CD4-positive, alpha-beta memory T cell (primary cell): ENCODE measurements at places on chromosomes 1 and 21.

DNA sequence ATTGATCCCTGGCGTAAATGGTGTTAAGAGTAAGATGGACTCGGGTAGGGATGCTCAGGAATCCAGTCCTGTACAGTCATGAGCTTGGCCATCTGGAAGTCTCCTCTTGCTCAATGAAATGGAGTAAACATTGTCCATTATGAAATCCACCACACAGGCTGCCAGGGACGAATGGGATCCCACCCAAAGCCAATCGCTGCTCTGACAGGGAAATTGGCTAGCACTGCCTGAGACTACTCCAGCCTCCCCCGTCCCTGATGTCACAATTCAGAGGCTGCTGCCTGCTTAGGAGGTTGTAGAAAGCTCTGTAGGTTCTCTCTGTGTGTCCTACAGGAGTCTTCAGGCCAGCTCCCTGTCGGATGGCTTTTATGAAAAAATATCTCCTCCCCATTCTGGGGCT lies at the start of gene HSD11B1:
Gene HSD11B1 (plus strand): TSS at position 263 of the 400 bp plus-strand sequence. CDS start 97 bp downstream, at position 360.
- DNase-seq = no peak

GRCh38 chr1:111214884-111215283 lies 12.6 kb upstream of the CHI3L2 start:
- peak; percentile 46 for DNase-seq

- no peak for DNase-seq
Observed at GRCh38 chr1:169012416-169012815, 94.1 kb upstream of the ATP1B1 start.

DNA sequence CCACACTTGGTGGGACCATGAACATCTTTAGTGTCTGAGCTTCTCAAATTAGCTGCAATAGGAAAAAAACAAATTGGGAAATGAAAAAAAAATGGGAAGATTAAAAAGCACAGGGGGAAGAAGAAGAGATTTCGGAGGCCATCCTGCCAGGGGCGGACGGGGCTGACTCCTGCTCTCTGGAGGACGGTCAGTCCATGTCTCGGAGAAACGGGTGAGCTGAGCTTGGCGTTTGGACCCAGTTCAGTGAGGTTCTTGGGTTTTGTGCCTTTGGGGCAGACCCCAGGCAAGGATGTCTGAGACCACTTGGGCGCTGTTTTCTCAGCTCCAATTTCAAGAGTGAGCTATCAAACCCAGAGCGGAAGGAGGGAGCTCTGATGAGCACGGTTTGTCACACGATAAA lies 123.9 kb downstream of the PRDM2 start:
- no peak for DNase-seq

DNA sequence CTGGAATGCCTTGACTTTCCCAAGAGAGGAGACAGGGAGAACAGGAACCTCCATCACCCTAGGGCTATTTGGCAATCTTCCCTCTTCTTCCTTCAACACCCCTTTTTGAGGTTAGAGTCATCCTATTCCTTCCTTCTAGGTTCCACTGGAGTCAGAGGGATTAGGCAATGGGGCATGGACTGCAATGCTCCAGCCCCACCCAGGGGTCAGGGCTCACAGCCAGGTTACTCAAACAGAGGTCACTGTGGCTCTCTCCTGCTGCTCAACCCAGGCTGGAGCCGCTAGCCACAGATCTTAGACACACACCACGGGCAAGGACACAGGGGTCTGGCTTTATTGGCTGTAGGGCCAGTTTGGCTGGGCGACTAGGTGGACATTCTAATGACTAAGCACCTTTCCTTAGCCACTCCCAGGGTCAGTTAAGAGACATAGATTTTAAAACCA lies 145.5 kb upstream of the NRIP1 start:
- no peak for DNase-seq

DNA sequence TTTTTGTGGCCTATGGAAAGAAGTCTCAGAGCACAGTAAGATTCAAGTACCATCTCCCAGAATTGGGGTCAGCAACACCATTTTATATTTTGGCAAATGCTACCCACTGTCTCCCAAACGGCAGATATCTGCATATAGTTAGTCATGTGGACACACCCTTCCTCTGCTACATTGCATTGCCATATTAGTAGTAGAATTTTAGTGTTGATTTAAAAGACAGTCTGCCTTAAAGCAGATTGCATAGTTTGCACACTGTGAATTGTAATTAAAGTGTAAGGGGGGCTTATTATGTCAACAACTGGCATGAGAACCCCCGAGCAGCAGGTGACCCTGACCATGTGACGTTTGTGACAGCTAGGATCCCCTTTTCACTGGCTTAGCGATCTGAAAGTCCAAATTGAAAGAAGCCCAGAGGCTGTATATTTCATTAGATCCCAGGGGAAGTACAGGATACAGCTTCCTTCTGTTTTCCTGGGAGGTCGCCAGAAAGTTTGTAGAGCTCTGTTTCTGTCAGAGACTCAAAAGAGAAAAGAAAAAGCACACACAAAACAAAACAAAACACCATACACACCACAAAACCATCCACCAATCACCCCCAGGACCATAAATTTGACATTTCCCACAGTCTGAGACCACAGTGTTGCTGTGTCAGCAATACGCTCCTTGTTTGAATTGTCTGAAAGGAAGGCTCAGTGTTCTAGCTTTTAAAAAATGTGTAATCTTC lies 172.4 kb downstream of the NFIA start:
- no peak for DNase-seq

DNA sequence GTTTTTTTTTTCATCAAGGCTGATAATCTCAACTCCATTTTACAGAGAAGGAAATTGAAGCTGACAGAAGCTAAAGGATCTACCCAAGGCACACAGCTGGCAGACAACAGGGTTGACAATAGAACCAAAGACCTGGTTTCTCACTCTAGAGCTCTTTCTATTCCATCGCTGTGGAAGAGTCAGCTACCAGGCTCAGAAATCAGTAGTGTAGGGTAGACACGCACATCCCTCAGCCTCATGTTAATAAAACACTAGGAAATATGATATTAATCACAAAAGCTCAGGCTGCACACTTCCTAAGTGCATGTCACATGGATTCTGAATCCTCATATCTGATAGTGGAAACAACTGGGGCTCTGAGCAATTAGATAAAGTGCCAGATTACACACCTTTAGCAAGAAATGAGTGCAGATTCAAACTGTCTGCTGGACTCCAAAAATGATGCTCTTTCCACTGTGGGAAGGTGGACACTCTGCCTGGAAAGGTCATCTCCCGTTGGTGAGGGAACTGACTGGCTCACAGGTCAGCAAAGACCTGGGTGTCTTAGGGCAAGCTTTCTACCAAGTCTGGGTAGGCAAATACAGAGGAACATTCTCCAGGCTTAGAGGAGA lies 139.1 kb downstream of the TGFBR3 start:
- no peak for DNase-seq

DNA sequence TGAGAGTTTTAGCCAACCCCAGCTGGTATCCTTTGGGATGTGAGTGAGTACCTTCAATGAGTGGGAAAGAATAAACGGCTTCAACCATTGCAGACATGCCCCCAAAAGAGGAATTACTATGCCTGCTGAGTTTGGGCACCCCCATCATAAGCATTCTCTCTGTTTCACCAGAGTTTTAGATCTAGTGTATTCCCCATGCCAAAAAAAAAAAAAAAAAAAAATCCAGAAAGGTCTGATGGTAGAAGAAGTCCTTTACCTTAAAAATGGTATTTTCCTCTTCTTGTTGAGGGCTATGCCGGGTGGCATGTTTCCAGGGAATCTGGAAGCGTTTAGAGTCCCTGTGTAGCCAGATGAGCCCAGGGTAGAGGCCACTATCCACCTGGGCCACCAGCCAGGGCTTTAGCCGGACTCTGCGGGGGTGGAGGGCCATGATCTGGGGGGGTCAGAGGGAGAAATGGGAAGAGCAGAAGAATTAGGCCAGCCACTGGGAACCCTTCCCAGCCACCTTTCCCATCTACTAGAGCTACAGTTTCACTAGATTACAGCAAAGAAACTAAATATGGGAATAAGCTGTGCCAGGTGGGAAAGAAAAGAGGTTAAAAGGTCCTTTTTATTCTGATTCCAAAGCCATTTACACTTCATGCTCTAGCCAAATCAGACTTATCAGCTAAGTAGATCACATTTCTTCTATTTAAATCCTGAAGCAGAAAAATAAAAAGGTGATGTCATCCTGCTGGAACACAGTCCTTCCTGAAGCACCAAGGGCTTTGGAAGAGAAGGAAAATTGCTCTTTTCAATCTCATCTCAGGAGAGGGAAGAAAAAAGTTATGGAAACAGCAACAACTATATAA lies 4.7 kb downstream of the IRF6 start:
- no peak for DNase-seq
